ENCODE measurements at places on chromosomes 1 and 21.

GRCh38 chr1:209855623-209856022 lies 27.9 kb downstream of the UTP25 start:
- no peak overlapping the region for H3K4me3 ChIP-seq
- no peak for DNase-seq
- H3K4me1 ChIP-seq = no peaks in the 10 kb centered on the region
- no peaks in the 10 kb centered on the region for H3K27me3 ChIP-seq

GRCh38 chr1:203036135-203036534 lies 9.8 kb downstream of the PPFIA4 start:
- no peak for DNase-seq
- peaks cover 7% of the 10 kb centered on the region for H3K27me3 ChIP-seq
- H3K4me3 ChIP-seq = no peak overlapping the region
- H3K27ac ChIP-seq = no peak overlapping the region

GRCh38 chr1:44684525-44684924 lies 10.0 kb downstream of the ARMH1 start:
- H3K27me3 ChIP-seq = no peaks in the 10 kb centered on the region
- peaks cover 4% of the 10 kb centered on the region for H3K36me3 ChIP-seq
- DNase-seq = no peak

- H3K4me3 ChIP-seq = no peak overlapping the region
- no peak for DNase-seq
- H3K27me3 ChIP-seq = no peaks in the 10 kb centered on the region
- peak overlapping the region; percentile 7 for H3K27ac ChIP-seq
- H3K4me1 ChIP-seq = peaks cover 22% of the 10 kb centered on the region
These were observed 63.4 kb downstream of the B3GALT5 start for GRCh38 chr21:39675993-39676661.

- H3K4me1 ChIP-seq = peaks cover 12% of the 10 kb centered on the region
- no peaks in the 10 kb centered on the region for H3K36me3 ChIP-seq
- peak; percentile 47 for DNase-seq
- no peak overlapping the region for H3K27ac ChIP-seq
These were observed 104.7 kb downstream of the CAMTA1 start for GRCh38 chr1:6889875-6890480.
